Stimulated activated CD8-positive, alpha-beta memory T cell treated with anti-CD3 and anti-CD28 coated beads, Interleukin-2, amount 100 ng/mL, for 1 hour (primary cell): ENCODE measurements at places on chromosomes 12 and 14.

DNA sequence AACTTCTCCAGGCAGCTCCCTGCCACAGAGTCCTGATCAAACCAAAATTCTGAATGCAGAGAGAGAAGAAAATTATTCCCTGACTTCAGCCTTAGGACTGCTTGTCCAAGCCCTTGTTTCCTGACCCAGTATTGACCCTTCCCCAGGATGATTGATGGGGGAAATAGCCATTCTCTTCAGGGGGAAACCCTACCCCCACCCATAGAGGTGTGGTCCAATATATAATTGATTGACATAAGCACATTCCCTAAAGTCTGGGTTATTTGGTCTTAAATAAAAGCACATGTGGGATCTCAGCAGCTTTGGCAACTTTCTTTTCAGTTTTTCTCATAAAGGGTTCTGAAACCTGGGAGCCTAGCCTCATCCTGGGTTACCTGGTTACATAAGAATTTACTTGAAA, 201.2 kb upstream of the DDHD1 start:
- no peak for DNase-seq

GRCh38 chr12:108305991-108306501, 33.1 kb downstream of the CMKLR1 start:
- DNase-seq: no peak

- no peak for DNase-seq
Measured at GRCh38 chr12:47648056-47648579, 57.7 kb downstream of the RPAP3 start.

DNA sequence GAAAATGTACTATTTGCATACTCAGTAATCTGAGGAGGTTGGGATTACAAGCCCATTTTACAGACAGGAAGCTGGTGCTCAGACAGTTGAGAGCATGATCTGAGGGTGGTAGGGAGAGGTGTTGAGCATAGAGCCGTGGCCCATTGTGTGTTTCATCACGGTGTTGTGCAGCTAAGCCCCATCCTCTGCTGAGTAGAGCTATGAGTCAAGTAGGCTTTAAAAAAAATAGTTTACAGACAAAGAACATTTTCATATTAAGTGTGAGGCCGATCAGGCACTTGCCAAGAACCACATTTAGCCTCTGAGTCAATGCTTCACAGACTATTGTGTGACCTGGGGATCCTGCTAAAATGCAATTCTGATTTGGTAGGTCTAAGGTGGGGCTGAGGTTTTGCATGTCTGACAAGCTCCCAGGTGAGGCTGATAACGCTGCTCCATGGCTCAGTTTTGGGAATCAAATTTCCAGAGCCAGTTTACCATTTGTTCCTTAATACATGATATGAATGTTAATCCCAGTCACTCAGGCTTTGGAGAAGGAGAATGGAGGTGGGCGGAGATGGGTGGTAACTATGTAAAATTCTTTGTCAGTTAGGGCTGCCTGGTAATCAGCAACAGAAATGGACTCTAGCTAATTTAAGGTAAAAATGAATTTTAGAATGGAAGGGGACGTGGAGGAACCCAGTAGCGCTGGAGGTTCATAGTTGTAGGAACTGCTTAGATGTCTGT, 22.2 kb downstream of the ZNF664 start:
- no peak for DNase-seq

GRCh38 chr12:27652174-27652763, 44.0 kb upstream of the REP15 start:
- DNase-seq: no peak

DNA sequence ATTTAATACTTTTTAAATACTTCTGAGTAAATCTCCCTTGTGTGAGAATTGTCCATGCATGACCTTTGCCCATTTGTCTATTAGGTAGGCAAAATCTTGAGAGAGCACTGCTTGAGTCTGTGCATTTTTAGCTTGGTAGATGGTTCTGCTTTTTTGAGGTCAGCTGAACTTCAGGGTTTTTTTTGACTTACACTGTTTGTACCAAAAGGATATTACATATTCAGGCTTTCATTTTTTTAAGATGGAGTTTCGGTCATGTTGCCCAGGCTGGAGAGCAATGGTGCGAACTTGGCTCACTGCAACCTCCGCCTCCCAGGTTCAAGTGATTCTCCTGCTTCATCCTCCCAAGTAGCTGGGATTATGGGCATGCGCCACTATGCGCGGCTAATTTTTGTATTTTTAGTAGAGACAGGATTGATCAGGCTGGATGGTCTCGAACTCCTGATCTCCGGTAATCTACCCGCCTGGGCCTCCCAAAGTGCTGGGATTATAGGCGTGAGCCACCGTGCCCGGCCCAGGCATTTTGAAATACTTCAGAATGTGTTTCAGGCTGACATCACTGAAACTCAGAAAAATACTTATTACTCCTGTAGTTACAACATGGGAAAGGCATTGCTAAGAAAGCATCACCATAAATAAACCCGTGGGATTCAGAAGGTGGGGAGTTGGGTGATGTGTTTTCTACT, 11.1 kb downstream of the RASSF3 start:
- DNase-seq: no peak

DNA sequence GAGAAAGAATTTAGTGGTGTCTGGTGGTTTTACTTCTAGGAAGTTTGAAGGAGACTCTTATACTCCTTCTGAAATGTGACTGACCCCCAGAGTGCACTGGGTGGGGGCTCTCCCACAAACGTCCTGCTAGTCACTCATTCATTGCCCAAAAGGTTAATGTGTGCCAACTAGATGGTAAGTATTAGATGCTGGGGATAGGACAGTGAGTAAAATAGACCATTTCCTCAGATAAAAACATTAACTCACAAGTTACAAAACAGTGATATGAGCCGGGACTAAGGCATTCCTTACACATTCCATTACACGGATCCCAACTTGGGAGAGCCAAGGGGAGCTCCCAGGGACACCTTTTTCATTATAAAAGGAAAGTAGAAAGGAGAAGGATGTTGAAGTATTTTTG, 185.1 kb downstream of the ATXN7L3B start:
- DNase-seq: no peak

DNA sequence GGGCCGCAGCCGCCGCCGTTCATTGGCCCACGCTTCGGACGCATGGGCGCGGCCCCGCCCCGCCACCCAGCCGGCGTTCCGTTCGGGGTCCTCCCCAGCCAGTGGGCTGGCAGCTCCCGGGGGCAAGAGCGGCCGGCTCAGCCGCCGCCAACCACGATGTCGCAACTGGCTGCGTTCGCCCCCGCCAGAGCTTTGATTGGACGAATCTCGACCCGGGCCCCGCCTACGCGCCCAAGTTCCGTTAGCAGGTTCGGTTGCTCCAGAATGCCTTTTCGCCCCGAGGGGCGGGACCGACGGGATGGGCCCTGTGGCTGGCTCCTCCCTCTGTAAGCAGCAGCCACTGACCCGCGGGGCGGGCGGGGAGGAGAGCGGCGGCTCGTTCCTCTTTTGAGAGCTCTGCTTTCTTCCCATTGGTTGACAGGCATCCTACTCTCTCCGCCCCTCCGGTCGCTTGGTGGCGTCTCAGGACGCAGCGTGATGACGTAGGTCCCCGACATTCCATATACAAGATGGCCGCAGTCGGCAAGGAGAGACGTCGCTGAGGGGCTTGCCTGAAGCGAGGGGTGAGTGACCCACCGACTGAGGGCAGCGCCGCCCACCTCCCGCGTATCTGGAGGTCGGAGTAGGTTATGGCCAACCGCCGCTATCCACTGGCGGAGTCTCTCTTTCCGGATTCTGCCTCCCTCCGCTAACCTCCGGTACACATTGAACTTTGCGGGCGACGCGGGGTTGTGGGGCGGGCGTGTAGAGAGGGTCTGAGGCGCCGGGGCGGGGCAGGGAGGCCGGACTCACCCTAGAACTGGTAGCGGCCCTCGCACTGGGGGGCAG, at the start of gene CCNK:
CCNK (plus strand) TSS at position 493 of the 828 bp plus-strand sequence. CDS start 11,269 bp downstream, outside the sequence.
- DNase-seq: peak; percentile 100

DNA sequence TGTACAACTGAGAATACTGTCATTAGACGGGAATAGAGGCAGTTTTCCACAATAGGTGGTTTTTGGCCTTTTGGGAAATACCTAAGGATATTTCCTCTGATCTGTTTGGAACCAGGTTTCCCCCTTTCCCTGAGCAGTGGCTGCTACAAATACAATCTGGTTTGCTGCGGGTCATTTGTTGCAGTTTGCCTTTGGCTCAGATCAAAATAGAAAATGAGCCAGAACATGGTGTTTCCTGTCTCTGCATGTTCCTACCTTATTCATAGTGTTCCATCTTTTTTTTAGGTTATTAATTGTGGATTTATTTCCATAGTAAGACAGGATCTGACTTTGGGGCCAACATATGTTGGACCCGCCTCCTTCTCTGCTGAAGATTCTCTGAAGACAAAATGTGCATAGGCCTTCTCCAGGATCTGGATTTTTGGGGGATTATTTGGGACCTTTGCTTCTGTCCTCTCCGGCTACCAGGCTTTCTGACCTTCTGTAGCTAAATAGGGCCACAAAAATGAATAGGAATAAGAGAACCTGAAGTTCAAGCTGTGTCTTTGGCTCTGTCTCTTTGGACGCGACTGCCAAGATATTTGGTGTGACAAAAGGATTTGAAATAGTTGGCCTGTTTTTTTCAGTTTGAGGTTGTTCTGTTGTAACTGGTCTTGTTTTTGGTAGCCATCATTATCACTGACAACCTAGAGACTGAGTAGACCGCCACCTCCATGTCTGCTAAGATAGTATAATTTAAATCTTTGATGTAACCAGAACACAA, 146.9 kb downstream of the PRKCH start:
- no peak for DNase-seq

DNA sequence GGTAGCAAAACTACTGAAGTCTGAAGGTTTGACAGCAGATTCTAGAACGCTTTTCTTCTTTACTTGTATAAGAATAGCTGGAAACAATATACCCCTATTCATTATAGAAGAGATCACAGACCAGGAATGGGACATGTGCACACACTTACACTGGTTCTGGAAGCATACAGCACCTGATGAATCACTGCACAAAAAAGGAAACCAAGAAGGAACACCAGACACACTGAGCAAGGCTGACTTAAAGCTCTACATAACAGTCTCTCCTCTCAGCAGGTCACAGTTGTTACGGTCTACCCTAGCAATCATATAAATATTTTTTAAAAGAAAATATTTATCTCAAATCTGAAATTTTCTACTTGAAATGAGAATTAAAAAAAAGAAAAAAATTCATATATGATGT, 13.5 kb downstream of the ATP2B1 start:
- no peak for DNase-seq

GRCh38 chr14:61438860-61439765, 117.7 kb downstream of the PRKCH start:
- no peak for DNase-seq

DNA sequence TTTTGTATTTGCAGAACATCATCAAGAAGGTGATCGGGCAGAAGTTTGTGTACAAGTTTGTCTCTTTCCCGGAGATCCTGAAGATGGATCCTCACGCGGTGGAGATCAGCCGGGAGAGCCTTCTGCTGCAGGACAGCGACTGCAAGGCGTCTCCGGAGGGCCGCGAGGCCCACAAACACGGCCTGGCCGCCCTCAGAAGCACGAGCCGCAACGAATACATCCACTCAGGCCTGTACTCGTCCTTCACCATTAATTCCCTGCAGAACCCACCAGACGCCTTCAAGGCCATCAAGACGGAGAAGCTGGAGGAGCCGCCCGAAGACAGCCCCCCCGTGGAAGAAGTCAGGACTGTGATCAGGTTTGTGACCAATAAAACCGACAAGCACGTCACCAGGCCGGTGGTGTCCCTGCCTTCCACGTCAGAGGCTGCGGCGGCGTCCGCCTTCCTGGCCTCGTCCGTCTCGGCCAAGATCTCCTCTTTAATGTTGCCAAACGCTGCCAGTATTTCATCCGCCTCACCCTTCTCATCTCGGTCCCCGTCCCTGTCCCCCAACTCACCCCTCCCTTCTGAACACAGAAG, 52.8 kb downstream of the ELK3 start:
- no peak for DNase-seq

- no peak for DNase-seq
Measured at GRCh38 chr12:99644629-99645028, 2.9 kb upstream of the GARIN6 start.

- no peak for DNase-seq
Measured at GRCh38 chr12:95881331-95881955, 22.7 kb downstream of the SNRPF start.

DNA sequence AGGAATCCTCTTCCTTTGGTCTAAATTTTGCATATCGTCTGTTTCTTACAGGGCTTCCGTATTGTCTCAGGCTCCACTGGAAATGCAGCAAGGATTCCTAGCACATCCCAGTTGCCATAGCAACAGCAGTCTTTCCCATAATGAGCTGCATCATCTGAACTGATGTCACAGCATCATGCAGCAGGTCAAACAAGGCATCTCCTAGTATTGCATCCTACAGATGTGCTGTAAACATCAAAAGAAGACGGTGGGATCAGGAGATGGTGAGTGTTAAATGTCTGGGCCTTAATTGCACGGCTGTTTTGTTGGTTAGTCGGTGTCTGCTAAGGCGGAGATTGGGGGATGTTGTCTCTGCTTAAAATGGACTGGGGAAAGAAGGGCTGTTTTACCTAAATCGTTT, at the start of gene AKAP6:
AKAP6 (plus strand) TSS at position 153 of the 400 bp plus-strand sequence. CDS start 104,196 bp downstream, outside the sequence.
- no peak for DNase-seq

DNA sequence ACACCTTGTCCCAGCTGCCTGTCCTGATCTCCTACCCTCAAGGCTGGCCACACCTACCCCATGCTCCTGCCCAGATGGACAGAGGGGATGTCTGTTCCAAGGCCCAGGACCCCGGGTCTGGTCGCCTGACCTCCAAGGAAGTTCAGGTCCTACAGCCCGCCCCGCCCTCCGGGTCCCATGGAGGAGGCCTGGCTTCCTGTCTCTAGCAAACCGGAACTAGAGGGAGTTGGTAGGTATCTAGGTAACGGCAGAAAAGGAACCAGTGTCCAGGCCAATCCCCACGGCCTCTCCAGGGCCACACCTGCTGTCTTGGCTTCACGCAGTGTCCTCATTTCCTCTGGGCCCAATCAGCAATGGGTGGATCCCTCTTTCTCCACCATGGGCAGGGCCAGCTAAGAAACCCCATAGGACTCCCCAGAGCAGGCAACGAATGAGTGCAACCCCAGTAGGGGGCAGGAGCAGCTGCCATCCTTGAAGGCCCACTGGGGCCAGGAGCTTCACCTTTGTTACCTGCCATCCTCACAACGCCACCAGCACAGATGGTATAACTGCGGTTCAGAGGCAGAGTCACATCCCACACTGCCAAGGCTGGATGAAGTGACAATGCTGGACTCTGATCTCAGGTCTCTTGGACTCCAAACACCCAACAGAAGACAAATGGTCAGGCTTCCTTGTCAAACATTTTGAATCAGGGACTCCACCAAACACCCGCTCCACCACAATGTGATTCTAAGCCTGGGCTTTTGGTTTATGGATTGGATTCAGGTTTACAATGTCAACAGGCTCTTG, 25.1 kb upstream of the RPLP0 start:
- DNase-seq: no peak

- no peak for DNase-seq
Measured at GRCh38 chr12:120514002-120514401, 15.0 kb downstream of the COQ5 start.

GRCh38 chr14:68784226-68784910, 8.5 kb downstream of the ZFP36L1 start:
- DNase-seq: no peak

DNA sequence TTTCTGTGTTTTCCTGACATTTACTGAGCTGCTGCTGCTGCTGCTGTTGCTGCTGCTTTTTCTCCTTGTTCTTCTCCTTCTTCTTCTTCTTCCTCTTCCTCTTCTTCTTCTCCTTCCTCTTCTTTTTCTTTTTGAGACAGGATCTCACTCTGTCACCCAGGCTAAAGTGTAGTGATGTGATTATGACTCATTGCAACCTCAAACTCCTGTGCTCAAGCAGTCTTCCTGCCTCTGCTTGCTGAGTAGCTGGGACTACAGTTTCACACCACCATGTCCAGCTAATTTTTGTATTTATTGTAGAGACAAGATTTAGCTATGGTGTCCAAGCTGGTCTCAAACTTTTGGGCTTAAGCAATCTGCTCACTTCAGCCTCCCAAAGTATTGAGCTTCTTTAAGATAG, 95.8 kb downstream of the TMTC3 start:
- DNase-seq: no peak
